ENCODE measurements at places on chromosomes 5 and 9.

GRCh38 chr5:127683008-127683407 is 20.2 kb upstream of the CCDC192 start:
- DNase-seq = no peak

DNA sequence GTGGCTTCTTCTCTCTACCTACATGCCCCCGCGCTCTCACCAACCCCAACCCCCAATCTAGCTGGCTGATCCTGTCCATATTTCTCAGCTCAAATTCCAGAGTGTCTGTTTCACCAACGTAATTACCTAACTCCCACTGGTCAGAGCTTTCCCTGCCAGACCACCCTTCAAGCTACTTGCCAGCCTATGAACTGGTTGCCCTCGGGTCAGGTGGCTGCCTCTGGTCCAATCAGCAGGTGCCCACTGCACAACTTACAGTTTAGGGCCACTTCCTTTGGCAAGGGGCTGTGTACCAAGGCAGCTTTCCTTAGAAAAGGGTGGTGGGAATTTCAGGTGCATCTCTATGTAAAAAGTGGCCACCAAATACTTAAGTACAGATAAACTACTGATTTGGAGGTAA is 92.2 kb upstream of the SLC30A5 start:
- no peak for DNase-seq

DNA sequence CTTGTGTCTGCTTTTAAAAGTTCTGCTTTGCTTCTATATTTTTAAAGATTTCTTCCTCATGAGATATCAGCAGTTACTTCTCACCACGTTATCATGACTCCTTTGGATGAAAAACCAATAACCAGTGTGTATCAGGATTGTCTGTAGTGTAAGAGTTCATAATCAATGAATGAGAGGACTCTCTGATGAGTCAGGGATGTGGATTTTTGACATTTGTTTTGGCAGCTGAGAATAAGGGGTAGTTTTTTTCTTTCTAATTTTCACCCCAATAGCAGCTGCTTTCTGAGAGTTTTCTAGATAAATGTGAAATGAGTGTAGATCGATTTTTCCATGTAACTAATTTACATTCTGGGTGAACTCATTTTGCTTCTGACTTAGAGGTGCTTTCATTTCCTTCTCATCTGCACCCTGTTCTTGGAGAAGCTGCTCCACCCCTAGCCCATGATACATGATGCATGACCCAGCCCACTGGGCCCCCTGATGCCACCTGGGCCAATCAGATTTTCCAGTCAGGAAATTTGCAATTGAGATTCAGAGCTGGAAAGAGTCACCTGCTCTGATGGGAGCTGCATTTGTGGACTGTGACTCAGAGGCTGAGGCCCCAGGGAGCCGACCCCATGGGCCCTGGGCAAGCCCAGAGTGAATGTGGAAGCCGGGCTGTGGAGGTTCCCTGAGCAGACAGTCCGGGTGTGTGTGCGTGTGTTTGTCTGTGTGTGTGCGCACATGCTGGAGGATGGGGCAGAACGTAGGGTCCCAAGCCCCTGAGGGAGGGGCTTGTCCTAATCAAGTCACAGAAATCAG is 159.3 kb downstream of the RGS3 start:
- peak; percentile 55 for DNase-seq

DNA sequence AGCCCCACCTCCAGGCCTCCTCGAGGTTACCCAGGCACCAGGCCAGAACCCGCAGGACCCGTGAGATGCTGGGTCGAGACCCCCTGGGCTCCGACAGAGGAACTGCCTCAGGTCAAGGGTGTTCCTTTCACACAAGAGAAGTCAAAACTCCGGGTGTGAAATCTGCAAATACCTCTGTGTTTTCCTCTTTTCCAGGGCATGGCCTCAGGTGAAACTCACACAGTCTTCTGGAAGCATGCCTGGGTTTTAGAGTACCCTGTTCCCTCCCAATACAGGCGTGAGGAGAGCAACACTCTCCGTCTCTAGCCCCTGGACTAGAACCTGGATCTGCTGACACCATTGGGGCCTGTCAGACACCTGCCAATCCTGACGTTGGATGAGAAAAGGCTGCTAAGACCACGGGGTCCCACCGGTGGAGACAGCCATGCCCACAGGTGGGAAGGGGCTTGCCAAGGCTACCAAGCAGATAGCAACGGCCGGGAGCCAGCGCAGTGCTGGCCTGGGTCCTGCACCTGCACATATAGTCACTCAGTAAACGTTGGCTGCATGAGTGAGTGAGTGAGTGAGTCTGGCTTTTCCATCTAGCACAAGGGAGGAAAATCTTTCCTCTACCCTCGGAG is 182.0 kb upstream of the PPP1R26 start:
- DNase-seq = no peak

DNA sequence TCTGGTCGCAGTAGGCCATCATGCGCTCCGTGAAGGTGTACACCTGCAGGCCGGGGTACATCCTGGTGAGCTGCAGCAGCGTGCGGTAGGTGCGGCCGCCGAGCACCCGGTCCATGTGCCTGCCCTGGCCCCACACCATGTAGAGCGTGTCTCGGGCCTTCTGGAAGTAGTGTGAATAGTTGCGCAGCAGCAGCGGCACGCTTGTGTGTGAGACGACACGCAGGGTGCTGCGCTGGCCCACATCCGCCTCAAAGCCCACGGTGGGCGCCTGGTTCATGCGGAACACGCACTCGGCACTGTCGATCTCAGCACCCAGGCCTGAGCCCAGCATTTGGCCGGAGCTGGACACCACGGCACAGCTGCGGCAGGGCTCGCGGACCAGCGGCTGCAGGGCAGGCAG is 4.5 kb downstream of the ST6GALNAC4 start:
- DNase-seq = no peak

DNA sequence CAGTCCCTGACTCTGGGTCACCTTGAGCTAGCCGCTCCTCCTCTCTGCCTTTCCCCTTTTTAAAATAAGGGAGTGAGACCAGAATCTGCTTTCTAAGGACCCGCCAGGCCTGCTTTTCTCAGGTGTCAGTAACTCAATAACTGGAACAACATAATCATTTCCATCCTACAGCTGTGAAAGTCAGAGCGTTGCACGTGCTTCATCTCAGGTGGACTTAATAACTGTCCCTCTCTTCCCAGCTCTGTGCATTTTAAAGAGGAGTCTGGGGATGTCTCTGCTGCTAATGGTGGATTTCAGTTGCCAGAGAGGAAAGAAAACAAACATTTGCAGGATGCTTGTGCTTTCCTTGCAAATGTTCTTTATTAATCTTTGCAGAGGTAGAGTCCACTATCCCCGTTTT is 93.7 kb downstream of the PCDH1 start:
- no peak for DNase-seq

DNA sequence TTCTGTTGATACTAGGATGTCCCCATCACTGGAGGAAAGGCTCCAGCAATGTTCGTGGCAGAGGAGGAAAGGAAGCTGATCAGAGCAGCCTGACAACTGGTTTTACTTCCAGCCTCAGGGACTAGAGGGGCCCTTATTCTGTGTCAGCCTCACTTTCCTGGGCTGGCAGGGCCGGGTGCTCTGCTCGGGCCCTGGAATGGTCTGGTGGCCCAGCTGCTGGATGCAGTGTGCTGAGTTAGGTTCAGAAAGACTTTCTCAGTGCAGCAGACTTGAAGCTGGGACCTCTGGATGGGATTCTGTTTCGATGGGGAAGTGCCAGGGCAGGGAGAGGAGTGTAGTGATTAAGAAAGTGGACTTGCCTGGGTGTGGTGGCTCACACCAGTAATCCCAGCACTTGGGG is 81.0 kb downstream of the MACROH2A1 start:
- DNase-seq = no peak

DNA sequence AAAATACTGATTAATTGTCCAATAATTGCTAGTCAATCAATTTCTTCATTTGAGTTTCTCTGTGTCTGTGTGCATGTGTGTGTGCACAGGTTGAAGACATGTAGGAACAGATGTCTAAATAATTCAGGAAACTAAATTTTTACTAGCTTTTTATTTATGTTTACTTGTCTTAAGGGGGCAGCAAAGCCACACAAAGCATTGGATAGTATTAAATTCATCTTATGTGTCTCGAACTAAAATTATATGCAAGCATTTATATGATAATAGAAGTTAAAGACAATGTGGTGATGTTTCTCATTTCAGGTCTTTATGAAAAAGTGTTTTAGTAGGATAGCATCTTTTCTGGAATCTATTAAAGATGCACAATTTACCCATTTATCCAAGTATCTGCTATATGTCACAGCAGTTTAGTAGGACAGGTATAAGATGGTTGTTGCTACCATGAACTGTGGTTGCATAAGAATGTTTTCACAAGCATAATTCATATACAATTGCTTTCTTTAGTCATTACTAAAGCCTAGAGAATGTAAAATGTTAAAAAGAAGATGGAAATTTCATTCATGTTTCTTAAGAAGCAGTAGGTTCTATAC is 784.6 kb upstream of the NUDT12 start:
- DNase-seq = no peak

DNA sequence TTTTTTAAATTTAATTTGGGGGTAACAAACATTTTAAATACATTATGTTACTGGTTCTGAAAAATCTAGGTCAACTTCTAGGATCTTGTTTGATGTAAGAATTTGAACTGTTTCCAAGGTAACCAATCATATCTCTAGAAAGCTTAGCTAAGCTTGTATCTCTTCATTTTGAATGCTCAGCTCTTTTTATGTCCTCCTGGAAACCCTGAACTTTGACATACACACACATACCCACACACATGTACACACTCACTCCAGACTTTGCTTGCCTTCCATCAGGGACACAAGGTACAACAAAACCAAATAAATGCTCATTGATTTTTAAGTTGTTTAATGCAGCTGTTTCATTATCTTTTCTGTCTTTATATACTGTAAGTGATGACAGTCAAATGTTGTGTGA is 178.5 kb downstream of the RAB3C start:
- no peak for DNase-seq

DNA sequence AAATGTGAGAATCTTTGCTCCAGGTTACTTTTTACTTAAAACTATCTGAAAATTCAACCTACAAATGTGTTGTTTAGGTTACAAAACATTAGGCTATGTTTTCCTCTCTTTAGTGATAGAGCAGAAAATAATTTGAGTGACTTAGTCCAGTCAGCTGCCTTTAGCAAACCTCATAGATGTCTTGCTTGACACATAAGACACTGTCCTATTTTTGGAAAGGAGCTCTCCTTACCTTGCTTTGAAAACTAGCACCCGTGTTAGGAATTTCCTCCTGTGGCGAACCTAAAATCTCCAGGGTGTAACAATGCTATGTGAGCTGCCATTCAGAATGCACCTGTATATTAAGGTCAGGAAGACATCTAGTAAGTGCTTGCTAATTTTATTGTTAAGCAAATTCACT is 221.2 kb upstream of the CD180 start:
- no peak for DNase-seq

DNA sequence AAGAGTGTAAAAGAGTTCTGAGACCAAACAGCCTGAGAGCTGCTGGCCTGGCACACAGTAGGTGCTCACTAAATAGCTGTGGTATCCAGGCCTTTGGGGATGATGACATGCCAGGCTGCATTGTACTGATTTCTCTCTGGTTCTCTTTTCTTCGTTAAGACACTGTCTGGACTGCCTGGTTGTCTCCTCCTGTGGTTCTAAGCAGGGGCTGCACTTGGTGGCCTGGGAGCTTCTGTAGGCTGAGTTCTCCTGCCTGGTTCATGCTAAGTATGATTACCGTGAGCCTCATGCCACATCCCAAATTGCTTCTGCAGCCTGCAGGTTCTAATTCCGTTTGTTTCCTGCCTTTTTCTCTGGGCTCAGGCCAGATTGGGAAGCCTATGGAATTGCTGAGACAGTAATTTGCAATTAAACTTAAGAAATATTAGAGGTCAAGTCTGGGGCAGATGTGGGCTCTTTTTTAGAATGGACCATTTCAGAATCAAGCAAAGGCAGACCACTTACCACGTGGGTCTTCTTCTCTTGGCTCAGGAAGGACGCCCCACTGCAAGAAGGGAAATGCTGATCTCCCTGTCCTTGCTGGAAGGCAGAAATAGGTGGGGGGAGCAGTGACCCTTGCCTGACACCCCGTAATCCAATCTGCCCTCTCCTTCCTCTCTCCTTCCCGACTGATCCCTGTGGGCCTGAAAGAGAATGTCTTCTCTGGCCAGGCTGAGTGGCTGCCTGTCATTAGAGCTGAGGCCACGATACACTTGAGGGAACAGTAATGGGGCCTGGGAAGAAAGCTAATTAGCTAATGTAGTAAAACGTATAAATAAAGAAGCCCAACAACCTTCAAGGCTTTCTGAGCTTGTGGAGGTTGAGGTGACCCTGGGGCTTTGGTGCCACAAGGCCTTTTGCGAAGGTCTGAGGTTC is 21.9 kb upstream of the BOD1 start:
- no peak for DNase-seq

DNA sequence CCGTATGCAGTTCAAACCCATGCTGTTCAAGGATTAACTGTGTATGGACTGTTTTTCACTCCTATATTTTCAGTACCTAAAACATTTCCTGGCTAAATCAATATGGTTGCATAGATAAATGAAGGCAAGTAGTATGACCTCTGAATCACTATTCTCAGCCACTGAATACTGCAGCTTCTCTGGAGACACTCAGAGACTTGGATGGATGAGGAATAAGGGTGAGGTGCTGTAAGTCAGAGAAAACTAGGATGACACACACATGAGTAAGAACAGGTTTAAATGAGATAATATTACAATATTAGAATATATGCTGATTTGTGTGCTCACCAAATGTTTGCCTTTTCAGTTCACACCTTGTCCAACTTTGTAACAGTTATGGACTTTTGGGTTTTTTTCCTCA is 26.0 kb upstream of the ANXA1 start:
- no peak for DNase-seq

- no peak for DNase-seq
Observed at GRCh38 chr5:10747678-10748622, 13.1 kb downstream of the DAP start.

- peak; percentile 20 for DNase-seq
Observed at GRCh38 chr9:19231126-19231903, 822 bp downstream of the DENND4C start.

DNA sequence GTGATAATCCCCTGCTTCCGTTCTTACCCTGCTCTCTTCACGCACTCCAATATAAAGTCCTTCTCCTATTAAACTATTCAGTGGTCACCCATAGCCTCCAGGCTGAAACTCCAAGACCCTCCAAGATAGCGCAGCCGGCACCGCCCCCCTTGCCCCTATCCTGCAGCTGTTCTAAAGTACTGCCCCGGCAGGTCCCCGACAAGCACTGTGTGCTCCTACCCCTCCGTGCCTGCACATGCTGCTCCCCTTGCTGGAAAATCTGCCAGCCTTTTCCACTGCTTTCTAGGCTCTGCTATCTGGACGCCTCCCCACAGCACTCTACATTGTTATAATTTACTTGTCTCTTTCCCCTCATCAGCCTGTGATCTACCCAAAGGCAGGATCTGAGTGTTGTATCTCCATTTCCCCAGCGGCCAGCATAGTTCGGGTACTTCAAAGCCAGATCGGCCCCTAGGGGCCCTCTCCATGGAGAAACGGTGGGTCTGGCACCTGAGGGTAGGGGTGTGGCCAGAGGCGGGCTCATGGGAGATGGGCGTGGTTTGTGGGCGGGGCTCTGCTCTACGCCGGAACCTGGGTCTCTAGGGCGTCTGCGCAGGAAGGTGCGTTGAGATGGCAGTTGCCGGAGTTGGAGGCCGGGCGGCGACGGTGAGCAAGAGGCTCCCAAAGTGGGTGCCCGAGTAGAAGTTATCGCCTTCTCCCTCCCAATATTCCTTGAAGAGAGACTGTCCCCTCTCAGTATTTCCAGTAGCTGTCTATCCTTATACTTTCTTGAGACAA is 83.5 kb upstream of the RUSC2 start:
- DNase-seq = no peak

- no peak for DNase-seq
Observed at GRCh38 chr5:122435234-122435633, 123.2 kb downstream of the SNCAIP start.

All from GM12891 (cell line).